ENCODE measurements at places on chromosomes 4 and X.

DNA sequence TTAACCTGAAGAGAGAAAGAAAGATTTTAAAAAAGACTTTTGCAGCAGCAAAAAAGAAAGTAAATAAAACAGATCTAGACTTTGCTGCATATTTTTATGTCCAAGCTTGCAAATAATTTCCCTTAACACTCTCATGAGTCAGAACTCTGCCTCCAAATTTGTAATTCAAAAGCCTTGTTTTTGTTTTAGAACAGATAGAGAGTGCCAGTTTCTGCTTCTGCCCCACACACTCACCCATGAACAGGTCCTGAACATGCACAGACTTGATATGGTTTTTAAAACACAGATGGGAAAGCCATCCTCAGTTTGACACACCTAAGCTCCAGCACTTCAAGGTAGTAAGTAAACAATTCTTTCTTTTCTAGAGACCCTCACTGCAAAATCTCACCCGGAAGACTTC is 39.7 kb upstream of the VCX3B start:
- DNase-seq: no peak

DNA sequence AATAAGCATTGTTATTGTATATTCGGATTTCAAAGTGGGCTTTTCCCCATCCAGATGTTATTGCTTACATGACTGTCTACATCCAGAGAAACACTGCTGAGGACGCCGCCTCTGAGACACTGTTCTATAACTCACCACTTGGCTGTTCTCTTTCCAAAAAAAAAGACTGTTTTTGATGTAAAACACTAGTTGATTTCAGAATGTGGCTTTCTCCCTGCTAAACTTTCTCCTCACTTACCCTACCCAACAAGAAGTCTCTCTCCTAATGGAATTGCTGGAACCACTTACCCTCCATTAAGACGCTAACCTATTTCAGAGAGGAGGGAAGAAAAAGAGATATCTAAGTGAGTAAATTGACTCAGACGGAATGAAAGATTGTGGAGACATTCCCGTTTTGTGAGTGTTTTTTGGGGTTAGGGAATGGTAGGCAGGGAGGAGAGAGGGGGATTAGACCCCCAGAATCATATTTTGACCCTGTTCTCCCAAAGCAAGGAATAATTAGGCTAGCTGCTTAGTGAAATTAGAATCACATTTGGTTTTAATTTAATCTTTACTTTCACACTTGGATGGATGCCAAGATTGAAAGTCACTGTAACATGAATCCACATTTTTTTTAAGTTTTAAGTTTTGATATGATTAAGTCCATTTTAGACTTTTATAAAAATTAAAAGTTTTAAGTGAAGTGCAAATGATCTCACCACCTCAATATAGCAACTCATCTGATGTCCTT is 174.9 kb downstream of the CHIC2 start:
- no peak for DNase-seq

GRCh38 chrX:128897621-128898020 is 625.7 kb downstream of the SMARCA1 start:
- DNase-seq: no peak

GRCh38 chr4:74618659-74619058 is 173.7 kb downstream of the AREG start:
- DNase-seq: no peak

DNA sequence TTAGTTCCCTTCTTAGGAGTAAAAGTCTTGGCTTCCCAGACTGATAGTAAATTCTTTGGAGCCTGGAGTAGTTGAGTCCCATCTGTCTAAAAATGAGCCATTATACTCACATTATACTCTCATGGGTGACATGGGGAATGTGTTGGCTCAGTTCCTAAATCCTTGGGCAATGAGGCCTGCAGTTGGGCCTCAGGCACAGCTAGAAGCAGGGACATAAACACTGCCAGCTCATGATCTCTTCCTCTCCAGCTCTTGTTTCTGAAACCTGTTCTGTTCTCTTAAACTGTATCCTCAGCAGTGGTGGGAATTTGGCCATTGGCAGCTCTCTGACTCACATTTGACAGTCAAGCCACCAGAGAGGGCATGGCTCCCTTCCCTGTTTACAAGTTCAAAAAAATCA is 212.5 kb downstream of the SPATA18 start:
- DNase-seq: no peak

GRCh38 chrX:54509400-54509799 is 13.4 kb upstream of the FGD1 start:
- DNase-seq: no peak

- no peak for DNase-seq
Measured at GRCh38 chr4:10971800-10972401, 287.3 kb upstream of the CLNK start.

DNA sequence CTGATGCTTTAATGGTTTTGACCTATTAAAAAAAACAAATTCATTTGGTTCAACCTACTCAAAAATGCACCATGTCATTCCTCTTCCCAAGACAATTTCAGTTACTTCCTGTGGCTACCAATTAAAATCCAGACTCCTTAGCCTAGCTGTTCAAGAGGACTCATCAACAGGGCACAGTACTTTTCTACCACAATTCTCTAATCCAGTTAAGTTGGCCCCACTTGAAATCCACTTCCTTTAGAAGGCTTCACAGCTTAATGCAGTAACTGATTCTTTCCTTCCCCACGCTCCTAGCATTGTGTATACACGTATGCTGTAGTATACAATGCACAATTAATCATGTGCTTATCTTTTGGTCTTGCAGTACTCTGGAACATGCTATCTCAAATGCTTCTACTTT is 129.8 kb downstream of the UGT8 start:
- no peak for DNase-seq

DNA sequence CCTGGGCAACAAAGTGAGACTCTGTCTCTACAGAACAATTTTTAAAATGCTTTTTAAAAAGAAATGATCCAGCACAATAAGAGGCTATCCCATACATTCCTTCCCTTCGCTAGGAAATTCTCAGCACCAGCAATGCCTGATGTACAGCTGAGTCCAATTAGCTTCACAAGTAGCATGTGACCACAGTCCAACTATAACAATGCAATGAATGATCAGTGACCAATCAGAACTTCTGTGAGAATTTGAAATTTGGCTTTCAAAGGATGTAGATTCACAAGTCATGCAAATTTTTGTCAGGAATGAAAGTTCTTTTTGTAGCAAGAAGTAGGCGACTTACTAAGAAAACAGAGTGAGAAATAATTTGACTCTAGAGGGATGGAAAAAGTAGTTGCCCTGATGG is 278.5 kb upstream of the UGT8 start:
- DNase-seq: no peak

DNA sequence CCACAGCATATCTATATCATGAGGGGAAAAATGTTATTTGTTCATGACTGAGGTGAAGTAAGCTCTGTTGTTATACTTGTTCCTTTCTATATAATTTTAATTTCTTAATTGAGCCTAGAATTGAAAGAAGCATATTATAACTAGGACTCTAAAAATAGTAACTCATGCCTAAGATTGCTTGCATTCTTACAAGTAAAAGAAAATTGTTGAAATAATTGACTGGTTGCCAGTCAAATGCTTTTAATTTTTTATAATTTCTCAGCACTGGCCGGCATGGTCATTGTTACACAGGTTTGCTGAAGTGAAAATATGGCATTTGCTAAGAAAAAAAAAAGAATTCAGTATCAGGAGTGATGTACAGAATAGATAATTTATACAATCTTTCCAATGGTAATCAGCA is 104.8 kb downstream of the GASK1B start:
- no peak for DNase-seq

GRCh38 chr4:111388561-111388960 is 756.7 kb upstream of the FAM241A start:
- no peak for DNase-seq

GRCh38 chr4:517061-517805 is 18.2 kb downstream of the PIGG start:
- DNase-seq: no peak

- DNase-seq: no peak
Measured at GRCh38 chrX:109827772-109828171, 94.7 kb upstream of the ACSL4 start.

DNA sequence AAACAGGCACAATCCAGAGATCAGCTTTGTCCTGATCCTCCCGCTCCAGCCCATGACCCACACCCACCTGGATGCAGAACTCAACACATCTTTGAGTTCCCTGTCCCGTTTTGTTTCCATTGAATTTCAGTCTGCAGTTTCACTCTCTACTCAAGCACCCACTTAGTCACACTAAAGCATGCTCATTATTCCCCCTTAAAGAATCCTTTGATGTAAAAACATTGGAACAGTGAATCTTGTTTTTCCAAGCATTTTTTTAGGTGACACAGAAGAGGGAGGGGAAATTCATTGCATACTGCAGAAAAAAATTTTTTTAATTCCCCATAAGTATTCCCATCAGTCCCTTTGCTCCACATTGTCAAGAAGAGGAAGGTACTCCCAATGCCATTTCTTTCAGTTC is 249.7 kb upstream of the TTC29 start:
- DNase-seq: no peak

- DNase-seq: no peak
Measured at GRCh38 chr4:44738615-44739014, 12.3 kb upstream of the GNPDA2 start.

DNA sequence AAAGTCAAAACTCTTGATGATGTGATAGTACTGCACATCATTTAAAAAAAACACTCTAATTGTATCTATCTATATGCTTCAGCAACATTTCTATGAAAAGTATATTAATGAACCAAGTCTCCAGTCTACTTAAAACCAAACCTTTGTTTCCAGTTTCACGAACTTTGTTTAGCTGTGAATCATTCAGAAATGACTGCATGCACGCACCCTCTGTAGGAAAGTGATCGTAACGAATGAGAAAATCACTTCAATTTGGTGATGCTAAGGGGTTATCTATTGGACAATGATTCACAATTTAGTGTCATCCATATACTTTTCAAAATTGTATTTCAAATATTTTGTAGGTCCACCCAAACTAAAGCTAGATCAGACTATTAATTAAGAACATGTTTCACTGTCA is 157.6 kb downstream of the KLHL13 start:
- DNase-seq: no peak

DNA sequence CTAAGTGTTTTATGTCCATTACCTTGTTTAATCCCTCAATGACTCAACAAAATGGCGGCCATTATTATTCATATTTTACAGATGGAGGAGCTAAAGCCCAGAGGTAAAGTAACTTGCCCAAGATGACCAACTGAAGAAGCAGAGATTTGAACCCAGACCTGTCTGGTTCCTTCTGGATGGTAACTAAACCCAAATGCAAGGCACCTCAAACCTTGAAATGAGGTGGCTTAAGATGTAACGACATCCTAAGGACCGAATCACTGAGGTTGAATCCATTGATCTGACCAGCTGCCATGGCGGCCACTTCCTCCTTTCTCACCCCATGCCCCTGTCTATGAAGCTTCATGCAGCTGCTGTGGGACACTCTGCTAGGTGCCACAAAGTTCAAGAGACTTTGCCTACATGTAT is 932 bp downstream of the TLR10 start:
- no peak for DNase-seq

DNA sequence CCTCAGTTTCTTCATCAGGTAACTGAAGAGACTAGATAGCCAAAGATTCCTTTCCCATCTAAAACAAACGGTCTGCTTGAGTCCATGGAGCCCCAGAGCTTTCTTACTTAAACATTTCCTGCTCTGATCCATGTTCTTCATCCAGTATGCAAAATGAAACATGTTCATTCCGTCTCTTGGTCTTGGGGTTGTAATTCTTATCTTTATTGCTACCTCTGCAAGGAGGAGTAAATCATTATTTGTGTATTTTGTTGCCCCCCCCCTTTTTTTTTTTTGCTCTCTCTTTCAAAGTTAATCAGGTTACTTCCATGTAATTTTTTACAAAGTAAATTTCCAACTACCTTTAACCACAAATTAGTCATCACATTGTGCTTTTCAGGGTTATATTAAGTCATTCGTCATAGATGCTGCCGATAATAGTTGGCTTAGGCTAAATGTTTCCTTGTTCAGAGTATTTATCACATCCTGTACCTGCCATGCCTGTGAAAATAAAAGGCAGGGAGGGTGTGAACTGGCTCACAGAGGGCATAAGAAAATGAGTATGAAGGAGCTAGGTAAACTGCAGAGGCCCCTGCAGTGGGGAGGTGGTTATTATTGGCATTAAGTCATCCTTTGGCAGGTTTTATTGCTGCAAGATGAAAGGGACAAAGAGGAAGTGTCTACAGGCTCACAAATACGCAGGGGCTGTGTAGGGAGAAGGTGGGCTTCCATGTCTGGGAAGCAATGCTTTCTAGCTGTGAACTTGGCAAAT is 76.7 kb upstream of the HS3ST1 start:
- DNase-seq: no peak

GRCh38 chr4:12270546-12270945 is 841.9 kb upstream of the HS3ST1 start:
- no peak for DNase-seq

DNA sequence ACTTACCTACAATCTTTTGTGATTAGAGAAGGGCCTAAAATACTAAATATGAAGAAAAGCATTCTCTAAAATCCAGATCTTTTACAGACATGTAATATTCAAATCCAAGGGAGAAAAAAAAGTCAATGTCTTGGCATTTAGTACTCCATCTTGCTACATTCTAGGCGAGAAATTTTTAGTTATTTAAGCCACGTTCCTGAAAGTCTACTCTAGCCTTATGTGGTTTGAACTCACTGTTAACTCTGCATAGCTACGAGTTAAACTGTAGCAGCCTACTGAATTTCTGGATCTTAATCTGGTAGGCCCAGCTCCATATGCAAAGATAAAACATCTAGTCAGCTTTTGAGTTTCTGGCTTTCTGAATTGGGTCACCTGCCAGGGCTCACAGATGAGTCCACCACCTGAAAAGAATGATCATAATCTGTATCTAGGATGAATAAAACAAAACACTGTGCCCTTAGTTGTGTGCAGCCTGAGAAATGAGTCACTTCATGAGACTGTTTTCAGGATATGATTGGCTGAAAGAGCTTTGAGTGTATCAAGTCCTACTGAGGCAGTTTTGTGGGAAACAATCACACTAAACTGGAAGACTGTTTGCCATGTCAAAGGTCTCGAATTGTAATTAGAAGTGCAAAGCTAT is 3.2 kb upstream of the NEK1 start:
- DNase-seq: no peak

DNA sequence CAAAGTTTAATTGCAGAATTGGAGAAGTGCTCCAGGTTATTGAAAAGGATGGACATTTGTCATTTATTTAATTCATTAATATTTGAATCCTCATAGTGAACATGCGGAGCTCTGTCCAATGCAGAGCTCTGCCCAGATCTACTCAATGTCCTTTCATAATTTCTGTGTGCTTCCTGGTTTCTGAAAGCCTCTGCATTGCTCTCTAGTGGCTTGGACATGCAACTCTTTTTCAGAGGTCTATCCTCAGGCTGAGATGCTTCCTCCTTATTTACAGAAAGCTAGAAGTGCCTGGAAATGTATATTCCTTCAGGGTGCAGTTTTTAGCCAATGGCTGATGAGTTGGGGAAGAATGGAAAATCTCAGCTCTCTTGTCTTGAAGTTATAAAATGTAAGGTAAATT is 786.1 kb upstream of the AADAT start:
- DNase-seq: no peak

Measured in stimulated activated effector memory CD8-positive, alpha-beta T cell treated with anti-CD3 and anti-CD28 coated beads, Interleukin-12 subunit alpha, Interleukin-12 subunit beta, amount 100 ng/mL, for 72 hours (primary cell).